GF-D8 (cell line): ENCODE measurements at places on chromosomes 2 and 18.
A peak's percentile ranks its signal among the peaks of the same experiment; 100 is the strongest.

- DNase-seq = no peak
These were observed 3.9 kb downstream of the ERICH2 start for GRCh38 chr2:170774074-170774473.

- no peak for DNase-seq
These were observed 66.2 kb upstream of the SLC39A10 start for GRCh38 chr2:195590861-195591205.

DNA sequence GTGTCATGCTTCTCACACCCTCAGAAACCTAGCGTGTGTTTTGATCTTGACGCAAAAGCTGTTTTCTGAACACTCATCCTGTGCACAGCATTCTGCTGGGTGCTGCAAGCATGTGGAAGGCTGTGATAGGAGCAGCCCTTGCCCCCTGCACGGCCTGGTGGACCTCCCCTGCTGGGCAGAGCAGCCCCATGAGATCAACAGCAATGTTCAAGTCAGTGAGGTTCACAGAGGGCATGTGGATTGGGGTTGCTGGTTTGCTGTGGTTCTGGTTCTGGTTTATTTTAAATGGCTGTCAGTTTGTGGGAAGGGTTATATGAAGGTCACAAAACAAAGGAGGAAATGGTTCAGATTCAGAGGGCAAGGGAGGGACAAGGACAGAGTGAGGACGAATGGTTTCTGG, 71.3 kb downstream of the SOWAHC start:
- DNase-seq = no peak

GRCh38 chr2:98445177-98445682, 572 bp downstream of the INPP4A start:
- no peak for DNase-seq

- DNase-seq = no peak
These were observed 356.2 kb downstream of the GPD2 start for GRCh38 chr2:156792242-156792840.

DNA sequence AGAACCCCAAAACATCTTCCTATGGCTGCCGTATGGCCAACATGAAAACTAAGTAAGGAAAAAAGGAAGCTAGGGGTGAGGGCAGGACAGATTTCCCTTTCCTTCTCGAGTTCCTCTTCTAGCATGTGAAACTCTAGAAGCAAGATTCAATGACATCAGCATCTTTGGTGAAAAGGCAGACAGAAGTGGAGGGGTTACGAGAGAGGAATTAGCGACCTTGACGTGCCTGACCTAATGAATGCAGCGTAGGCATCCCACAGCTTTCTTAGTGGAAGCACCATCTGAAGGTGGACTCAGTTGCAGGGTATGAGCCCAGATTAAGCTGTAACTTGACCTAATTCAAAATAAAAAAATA, 47.9 kb upstream of the PELI1 start:
- DNase-seq = peak; percentile 29

- DNase-seq = no peak
These were observed 245.2 kb downstream of the CDCA7 start for GRCh38 chr2:173599821-173600359.

DNA sequence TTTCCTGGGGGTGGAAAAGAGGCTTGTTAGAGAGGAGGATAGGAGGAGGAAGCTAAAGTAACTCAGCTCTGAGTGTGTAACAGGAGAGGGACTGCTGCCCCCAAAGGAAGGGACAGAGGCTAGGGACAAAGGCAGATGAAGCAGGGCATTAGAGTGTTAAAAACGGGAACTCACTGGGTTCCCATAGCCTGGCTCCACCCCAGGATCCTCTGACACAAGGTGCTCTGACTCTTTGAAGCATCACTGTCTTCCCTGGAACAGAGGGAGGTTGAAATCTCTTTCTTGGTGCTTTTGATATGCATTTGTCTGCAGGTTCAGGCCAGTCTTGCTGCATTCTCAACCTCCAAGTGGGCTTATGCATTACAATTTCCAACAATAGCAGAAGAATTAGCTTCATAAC, 22.9 kb downstream of the IL36A start:
- no peak for DNase-seq

GRCh38 chr2:133053541-133053940, 383.5 kb upstream of the LYPD1 start:
- no peak for DNase-seq

DNA sequence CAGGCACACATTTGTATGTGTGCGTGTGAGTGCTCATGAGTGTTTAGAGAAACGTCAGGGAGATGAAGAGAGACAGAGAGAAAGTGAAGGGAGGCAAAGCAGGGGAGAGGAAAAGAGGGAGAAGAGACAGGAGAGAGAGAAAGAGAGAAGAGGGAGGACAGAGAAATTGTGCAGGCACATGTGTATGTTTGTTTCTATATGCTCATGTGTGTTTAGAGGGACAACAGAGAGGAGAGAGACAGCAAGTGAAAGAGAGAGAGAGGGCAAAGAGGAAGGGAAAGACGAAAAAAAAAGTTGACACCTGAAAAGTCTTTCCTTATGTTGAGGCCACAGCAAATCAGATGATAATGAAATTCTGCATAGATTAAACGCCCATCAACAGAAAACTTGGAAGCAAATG, 541.1 kb downstream of the TNS1 start:
- DNase-seq = no peak

GRCh38 chr18:32815881-32816280, 43.1 kb upstream of the KLHL14 start:
- no peak for DNase-seq

- DNase-seq = no peak
These were observed 12.4 kb downstream of the KIF5C start for GRCh38 chr2:148887350-148888002.

GRCh38 chr2:237540223-237540775, 26.1 kb upstream of the PRLH start:
- DNase-seq = no peak

- DNase-seq = no peak
These were observed 7.0 kb upstream of the ALPK2 start for GRCh38 chr18:58635891-58636290.

- no peak for DNase-seq
These were observed 59.3 kb downstream of the WDR75 start for GRCh38 chr2:189500456-189501160.

GRCh38 chr2:212930556-212931260, 220.7 kb downstream of the IKZF2 start:
- no peak for DNase-seq

GRCh38 chr2:45992021-45992740, 305.0 kb upstream of the EPAS1 start:
- DNase-seq = no peak

- no peak for DNase-seq
These were observed 493.9 kb upstream of the PIK3C3 start for GRCh38 chr18:41461114-41461513.

DNA sequence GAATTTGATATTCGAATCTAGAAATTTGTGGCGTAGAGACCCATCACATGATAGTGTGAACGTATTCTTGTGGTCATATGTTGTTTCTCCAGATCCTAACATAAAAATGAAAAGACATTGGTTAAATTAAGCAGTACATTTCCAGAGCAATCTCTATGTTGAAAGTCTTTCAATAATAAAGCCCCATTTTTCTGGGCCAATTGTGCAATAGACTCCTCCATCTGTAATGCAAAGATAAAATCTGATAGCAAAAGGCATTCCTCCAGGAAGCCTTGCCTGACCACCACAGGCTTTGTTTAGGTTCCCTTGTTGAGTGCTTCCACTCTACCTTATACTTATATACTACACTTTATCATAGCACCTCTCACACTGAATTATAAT, 31.3 kb downstream of the APOB start:
- DNase-seq = no peak

DNA sequence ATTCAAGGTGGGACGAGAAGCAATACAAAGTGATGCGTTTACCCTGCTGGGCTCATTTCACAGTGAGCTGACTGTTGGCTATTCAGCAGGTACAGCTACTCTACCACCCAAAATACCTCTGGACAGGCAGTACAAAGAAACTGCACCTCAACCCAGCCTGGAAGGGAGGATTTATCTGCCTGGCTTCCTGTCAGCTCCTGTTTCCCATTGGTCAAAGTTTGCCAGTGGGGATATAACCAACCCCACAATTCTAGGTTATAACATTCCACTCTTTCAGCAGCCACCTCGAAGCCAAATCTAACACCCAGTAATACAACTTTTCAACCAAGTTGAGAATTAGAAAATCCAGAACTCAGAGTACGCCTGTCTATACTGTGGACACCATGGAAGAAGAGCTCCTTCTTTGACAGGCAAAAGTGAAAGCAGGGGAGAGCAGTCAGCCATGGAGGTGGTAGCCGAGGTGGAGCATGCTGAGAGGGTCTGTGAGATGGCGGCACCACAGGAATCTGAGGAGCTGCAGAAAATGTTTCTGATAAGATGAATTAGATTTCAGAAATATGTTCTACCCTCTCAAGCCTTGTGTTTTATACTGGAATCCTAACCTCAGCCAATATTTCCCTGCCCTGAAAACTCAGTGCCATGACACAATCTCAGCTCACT, 10.8 kb downstream of the DUSP19 start:
- no peak for DNase-seq

DNA sequence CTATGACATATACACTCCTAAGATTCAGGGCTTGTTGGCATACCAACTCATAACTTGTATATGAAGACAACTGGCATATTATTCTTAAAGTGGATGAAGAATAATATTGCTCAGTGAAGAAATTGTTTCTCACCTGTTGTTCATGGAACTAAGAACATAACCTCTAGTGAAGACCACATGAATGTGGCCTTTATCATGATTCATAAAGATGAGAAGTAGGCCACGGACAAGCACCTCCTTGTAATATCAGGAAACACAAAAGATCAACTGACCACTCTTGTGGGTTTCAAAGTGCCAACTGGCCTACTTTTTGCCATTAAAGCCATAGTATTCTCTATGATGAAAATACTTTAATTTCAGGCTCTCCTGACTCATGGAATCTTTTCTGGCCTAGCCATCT, 407.4 kb downstream of the GRB14 start:
- DNase-seq = no peak

DNA sequence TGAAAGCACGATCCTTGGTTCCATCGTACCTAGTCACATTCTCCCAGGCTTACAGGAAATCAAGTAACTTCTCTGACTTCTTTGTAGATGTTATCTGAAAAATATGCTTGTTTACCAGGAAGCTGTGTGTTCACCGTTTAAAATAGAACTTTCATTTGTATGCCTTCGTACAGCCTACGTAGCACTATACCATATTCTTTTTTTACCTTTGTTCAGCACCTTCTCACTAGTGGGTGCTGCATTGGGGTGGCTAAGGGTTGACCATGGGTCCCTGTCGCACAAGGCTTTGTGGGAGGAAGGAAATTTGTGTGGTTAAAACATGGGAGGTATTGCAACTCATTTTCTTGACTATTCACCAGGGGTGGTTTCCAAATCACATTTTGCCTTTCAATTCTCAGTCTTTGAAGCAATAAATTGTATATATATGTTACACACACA, 16.6 kb downstream of the MALT1 start:
- peak; percentile 60 for DNase-seq

GRCh38 chr2:29108225-29108624, 7.0 kb upstream of the CLIP4 start:
- DNase-seq = no peak

- no peak for DNase-seq
These were observed 26.7 kb downstream of the AGPS start for GRCh38 chr2:177419274-177419673.

DNA sequence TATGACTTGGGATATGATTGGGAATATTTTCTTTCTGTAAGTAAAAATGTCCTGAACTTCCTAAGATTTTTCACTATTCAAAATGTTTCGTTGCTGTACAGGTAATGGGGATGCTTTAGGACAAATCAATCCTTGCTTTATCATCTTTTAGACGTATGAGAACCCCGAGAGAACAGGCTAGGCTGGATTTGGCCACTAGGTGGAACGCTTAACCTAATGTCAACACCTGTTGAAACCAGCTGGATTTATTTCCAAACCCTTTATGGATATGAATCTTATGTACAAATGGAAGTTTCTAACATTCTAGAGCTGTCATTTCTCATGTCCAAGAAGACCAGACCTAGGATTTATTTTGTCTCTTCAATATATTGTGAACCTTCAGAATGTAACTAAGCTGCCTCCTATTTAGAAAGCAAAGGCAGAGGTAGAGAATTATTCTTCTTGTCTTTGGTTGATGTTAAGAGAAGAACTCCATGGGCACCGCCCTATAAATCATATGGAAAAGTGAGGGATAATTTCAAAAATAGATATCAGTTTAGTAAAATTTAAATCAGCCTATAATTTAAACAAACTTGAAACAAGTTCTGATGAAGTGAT, 96.7 kb downstream of the PMAIP1 start:
- DNase-seq = no peak

GRCh38 chr2:134393075-134393461, 139.2 kb downstream of the MGAT5 start:
- DNase-seq = no peak

DNA sequence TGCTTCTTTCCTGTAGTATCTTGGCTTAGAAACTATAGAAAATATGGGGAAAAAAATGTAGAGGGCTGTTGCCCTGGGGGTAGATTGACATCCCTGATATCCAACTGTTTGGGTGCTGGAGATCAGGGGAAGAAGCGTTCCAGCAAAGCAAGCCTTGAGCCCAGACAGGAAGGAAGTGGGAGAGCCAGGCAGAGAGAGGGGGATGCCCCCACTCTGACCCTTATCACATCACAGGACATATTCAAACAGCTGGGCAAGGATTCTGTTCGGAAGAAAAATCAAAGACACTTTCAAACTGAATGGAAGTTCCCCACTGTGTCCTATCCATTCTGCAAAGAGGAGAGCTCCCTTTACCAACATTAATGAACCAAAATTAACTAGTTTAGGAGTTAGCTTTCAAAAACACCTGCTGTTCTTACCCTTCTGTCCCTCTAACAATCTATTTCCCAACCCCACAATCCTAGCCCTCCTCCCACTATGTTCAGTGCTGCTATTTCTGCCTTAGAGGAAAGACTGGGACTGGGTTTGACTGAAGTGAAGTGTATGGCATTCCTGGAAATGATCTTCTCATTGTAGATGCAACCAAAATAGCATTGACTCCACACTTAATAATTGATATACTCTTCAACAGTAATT, 16.9 kb upstream of the KCNG3 start:
- no peak for DNase-seq

- no peak for DNase-seq
These were observed 963.6 kb downstream of the SOCS6 start for GRCh38 chr18:71252351-71252865.

GRCh38 chr2:152099367-152100050, 665 bp upstream of the CACNB4 start:
- DNase-seq = no peak

GRCh38 chr2:106316915-106317314, 122.8 kb upstream of the UXS1 start:
- DNase-seq = no peak

GRCh38 chr2:216404010-216404618, 8.2 kb upstream of the SMARCAL1 start:
- no peak for DNase-seq

- peak; percentile 86 for DNase-seq
These were observed 160.8 kb downstream of the LPIN1 start for GRCh38 chr2:11907190-11907589.

- no peak for DNase-seq
These were observed 187.4 kb downstream of the DNER start for GRCh38 chr2:229526951-229527350.

- no peak for DNase-seq
These were observed 84.9 kb downstream of the NEB start for GRCh38 chr2:151649400-151649799.
